NCI-H460 (cell line): ENCODE measurements at places on chromosomes 7 and 10. TPM values are rescaled to one million over a fixed set of nuclear protein-coding genes. Genes with fewer than 3 reads are reported as not detected.

The CC2D2B gene
- not detected in 2 replicates for total RNA-seq

The CDC14C gene
- total RNA-seq = 0.23 TPM in 1 of 2 replicates, not detected in the other

The ADAM12 gene
- 0.95 and 1.1 TPM in 2 replicates for total RNA-seq

The ITGA8 gene
- total RNA-seq = not detected in 2 replicates

DNA sequence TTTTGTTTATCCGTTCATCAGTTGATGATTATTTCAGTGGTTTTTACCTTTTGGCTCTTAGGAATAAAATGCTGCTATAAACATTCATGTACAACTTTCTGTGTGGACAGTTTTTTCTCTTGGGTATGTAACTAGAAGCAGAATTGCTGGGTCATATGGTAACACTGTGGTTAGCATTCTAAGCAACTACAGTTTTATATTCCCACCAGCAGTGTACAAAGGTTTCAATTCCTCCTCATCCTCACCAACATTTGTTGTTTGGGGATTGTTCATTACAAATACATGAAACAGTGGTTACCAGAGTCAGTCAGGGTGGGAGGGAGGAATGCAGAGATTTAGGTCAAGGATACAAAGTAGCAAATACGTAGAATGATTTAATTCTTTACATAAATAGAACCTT, 97.0 kb downstream of the NPSR1 start:
- no peak for DNase-seq

The SFTPD gene
- total RNA-seq = not detected in 2 replicates

DNA sequence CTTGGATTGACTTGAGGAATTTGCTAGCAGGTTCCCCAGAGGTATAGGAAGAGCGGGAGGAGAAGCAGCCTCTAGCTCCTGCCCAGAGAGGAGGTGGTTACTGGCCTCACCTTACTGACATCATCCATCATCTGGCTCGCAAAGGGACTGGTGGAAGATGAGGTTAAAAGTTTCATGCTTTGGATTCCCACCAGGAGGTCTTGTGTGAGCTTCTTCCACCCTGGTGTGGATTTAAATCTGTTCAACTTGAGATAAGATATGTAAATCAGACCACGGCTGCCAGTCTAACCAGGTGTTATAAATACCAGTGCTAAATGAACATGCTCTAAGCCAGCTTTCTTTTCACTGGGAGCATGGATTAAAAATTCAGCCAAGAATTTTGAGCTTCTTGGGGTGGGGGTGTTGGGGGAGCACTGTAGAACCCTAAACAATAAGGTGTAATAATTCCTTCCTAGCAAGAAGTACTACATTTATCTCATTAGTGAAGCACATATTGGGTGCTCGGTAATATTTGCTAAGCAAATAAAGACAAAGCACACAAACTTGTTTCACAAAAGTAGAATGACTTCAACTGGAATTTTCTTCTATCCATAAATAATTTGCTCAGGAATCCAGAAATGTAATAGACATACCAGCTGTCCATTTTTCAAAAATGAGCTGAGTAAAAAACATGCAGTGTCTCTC, 7.8 kb downstream of the PROSER2 start:
- DNase-seq = no peak

- DNase-seq = no peak
Observed at GRCh38 chr10:1190791-1191490, 134.8 kb downstream of the WDR37 start.

DNA sequence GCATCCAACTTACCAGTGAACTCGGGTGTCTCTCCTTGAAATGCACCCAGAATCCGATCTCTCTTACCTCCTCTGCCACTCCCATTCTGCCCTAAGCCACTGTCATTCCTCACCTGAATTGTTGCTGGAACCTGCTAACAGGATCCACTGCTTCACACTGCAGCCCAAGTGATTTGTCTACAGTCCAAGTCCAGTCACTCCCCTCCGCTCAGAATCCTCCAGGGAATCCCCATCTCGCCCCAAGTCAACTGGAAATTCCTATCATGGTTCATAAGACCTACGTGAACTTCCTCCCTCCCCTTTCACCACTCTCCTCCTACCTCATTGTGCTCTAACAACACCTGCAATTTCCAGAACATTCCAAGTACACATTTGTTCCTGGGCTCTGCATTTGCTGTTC, 91.3 kb downstream of the SCRN1 start:
- no peak for DNase-seq

- DNase-seq = no peak
Observed at GRCh38 chr10:109762555-109762954, 160.8 kb downstream of the XPNPEP1 start.

The ZPBP gene
- not detected in 2 replicates for total RNA-seq

The FBXL13 gene
- total RNA-seq = 38.7 and 40.6 TPM in 2 replicates

DNA sequence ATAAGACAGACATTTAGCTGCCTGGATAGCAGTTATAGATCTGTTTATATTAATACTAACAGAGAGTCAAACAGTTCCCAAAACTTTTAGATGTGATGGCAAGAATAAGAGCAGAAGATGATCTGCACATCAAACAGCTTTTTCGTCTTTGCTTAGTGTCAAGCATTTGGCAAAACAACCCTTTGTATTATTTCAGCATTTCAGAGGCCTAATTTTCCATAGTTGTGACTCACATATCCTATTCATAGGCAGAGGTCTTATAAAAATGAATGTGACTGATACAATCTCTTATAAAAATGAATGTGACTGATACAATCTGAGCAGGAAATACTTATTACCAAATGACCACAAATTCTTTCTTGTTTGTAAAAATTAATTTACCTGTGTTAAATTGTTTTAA, 71.2 kb downstream of the LRRTM3 start:
- DNase-seq = no peak

- DNase-seq = no peak
Observed at GRCh38 chr7:73577627-73578341, 595 bp downstream of the TBL2 start.

DNA sequence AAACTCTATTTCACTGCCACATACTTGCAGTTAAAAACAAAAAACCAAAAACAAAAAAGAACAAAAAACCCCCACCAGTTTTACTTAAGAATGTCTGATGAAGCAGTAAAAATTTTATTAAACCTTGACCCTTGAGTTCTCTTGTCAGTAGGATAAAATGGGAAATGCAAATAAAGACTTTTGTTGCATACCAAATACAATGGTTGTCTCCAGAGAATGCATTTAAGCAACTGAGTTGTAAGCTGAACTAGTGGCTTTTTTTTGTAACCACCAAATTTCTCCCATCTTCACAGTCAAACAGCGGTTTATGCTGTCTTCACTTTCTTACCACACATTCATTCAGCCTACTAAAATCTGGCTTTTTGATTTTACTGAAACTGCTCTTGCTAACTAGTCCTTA, 3.1 kb downstream of the SYPL1 start:
- no peak for DNase-seq

GRCh38 chr7:13989126-13989948, at the start of gene ETV1:
Gene ETV1 (minus strand): TSS chr7:13989666. CDS start chr7:13989052, 614 bp downstream.
- DNase-seq = peak; percentile 83

The ACADSB gene
- total RNA-seq = 11.0 and 11.3 TPM in 2 replicates

The SORBS1 gene
- 0.27 and 0.43 TPM in 2 replicates for total RNA-seq

The ITPRID1 gene
- total RNA-seq = not detected in 2 replicates

DNA sequence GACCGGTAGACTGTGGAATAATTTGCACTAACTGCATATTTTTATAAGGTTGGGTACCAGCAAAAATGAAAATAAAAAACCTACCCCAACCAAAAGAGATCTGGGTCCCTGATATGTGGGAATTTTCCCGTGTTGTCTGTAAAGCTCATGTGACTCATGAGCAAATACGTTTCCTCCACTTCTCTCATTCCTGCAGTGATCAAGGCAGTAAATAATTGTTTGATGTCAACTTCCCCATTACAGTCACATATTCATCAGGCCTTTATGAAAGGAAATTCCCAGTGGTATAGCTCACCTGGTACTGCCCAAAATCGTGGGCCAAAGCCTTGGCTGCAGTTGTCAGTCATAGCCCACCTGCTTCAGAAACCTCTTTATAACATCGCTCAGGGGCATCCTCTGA, 166.0 kb upstream of the ANK3 start:
- no peak for DNase-seq

DNA sequence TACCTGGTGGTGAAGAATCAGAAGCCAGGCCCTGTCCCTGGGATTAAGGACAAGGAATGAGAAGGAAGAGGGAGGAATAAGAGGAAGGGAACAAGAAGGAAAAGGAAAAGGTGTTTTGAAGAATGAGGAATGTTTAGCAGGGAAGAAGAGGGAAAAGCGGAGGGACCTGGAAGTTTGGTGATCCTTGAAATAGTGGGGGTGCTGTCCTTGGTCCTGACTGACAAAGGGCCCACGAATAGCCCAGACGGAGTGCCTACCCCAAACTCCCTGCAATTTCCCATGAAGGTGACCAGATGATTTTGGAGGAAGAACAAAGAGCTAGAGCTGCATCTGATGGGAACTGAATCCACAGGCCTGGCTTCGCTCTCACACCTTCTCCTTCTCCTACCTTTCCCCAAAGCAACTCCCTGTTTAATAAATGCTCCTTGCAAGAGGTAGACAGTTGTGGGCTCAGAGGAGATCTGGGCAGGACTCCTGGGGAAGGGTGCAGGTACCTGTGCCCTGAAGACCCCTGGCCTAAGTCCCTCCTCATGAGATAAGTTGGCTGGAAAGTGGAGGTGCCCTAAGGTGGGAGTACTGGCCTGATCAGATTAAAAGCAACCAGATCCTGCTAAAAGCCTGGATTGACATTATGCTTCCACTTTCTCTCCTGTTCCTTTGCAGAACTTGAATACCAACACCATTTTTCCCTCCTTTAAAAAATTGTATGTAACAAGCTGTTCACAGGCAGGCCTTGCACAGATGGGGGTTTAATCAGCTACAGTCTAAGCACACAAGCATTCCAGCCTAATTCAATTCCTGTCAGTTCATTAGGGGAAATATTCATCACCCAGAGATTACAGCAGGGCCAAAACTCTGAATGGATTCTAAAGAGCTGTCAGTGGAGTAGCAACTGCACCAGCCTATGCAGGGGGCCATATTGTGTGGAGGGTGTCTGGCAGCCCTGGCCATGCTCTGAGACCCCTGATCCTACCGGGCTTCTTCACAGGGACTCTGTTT, 19.4 kb downstream of the KAZALD1 start:
- DNase-seq = no peak

The TMEM254 gene
- 31.6 and 41.9 TPM in 2 replicates for total RNA-seq

The CLDN3 gene
- total RNA-seq = 1.0 and 1.7 TPM in 2 replicates

The CHAT gene
- total RNA-seq = not detected in 2 replicates
